ENCODE measurements at places on chromosomes 5 and 9.
A peak's percentile ranks its signal among the peaks of the same experiment; 100 is the strongest.

- no peak for DNase-seq
Observed at GRCh38 chr9:71115448-71115975, 5.9 kb downstream of the TRPM3 start.

DNA sequence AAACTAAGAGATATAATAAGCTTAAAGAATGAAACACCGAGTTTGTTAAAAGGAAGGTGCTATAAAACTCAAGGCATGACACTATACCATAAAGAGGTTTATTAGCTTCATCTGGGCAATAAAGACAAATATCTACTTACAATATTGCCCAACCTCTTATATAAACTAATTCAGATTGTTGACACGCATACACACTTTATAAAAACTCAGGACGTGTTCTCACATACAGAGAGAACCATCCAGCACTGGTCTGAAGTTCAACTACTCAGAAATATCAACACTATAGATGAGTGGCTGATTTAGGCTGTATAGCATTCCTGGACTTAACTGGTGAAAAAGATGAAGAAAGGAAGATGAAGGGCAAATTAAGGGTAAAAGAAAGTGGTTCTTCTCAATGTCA lies 81.2 kb downstream of the FRMD3 start:
- no peak for DNase-seq

DNA sequence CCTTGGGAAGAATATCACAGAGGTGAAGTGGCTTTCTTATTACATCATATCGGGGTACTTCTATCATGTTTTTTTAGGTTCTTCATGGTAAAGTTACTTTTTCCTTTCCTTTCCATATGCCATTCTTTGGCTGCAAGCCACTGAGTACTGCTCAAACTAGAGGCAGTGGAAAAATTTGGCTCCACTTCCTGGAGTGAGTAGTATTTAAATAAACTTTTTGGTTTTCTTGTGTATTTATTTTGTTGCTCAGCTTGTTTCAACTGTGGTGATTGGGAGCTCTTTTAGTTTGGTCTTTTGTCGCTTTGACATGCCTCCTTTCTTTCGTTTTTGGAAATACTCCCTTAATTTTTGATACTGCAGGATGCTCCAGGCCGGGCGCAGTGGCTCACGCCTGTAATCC lies 69.8 kb downstream of the WDR70 start:
- DNase-seq, result no peak

GRCh38 chr9:84340535-84340934 lies at the start of gene SLC28A3:
SLC28A3 (minus strand) TSS chr9:84340758; CDS start chr9:84340633, 125 bp downstream.
- DNase-seq, result no peak

GRCh38 chr9:94919376-94920098 lies 193.0 kb downstream of the AOPEP start:
- no peak for DNase-seq

GRCh38 chr5:152181461-152181860 lies 223.6 kb downstream of the NMUR2 start:
- DNase-seq, result no peak

- peak; percentile 72 for DNase-seq
Observed at GRCh38 chr5:167573370-167574127, 717.9 kb upstream of the WWC1 start.

- DNase-seq, result no peak
Observed at GRCh38 chr9:79301085-79301484, 270.7 kb upstream of the TLE4 start.

DNA sequence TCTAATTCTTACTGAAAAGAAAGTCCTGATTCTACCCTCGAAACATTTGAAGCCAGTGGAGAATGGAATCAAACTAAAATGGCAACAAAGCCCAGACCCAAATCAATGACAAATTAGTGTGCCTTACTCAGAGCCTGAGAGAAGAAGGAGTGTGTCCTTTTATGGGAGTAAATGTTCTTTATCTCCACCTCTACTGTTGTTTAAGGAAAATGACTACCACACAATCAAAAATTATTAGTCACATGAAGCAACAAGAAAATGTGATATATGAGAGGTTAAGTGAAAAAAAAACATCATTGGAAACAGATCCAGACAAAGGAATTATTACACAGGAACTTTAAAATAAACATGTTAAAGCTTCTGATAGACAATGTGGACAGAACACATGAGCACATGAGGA lies 49.7 kb upstream of the FOXB2 start:
- DNase-seq, result no peak

DNA sequence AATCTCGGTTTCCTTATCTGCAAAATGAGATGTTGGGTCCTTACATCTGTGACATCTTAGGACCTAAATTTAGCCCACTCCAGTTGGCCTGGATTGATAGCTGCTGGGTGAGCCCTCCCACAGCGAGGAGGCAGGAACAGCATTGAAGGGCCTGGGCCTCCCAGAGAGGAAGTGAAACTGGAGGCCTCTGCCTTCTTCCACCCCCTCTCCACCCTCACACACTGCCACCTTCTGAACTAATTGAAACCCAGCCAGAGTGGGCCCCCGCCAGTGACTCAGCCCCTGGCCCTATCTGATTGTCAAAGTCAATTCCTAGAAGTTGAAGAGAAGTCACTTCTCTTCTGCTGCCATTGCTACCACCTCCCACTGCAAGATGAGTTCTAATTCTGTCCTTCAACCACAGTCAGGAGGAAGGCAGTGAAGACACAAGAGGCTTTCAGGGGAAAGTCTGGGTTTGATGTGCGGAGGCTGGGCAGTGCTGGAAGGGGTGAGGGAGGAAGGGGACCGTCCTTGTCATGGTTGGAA lies 55.2 kb upstream of the NEK6 start:
- DNase-seq, result no peak

DNA sequence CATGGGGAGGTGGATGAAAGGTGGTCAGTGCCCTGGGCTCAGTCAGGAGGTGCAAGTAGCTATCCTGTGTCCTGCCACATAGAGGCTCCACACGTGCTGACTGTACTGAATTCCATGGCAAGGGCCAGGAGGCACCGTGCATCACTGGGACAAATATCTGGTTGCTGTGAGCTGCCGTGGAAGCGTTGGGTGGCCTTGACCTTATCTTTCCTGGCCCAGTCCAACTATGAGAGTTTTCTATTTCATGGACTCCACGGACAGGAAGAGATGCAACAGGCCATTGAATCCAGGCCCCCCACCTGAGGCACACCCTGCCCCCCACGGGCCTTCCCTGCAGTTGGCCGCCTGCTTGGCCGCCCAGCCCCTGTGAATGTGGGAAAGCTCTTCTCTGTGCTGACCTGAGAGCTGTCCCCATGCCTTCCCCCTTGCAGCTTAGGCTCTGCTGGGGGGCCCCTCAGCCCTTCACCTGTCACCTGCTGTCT lies 1.7 kb downstream of the GRHPR start:
- DNase-seq, result no peak

- no peak for DNase-seq
Observed at GRCh38 chr9:15157381-15157780, 149.6 kb downstream of the TTC39B start.

DNA sequence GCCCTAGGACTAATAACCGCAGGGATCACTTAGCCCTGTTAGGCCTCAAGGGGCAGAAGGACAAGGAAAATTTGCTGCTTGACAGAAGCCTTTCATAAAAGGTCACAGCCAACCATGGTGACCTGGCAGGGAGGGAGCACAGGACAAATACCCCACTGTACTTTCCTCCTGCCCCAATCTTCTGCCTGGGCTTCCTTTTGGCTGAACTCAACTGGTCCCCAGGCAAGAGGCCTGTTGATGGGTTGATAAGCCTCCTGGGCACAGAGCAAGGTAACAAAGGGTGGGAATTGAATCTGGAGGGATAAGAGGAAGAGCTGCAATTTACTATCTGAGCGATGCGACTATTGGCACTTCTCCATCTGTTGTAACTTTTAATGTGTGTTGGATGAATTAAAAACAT lies 392.9 kb downstream of the RASEF start:
- no peak for DNase-seq

- no peak for DNase-seq
Observed at GRCh38 chr9:134352247-134352933, 26.1 kb downstream of the RXRA start.

GRCh38 chr9:104247899-104248460 lies 153.9 kb downstream of the SMC2 start:
- DNase-seq, result no peak

DNA sequence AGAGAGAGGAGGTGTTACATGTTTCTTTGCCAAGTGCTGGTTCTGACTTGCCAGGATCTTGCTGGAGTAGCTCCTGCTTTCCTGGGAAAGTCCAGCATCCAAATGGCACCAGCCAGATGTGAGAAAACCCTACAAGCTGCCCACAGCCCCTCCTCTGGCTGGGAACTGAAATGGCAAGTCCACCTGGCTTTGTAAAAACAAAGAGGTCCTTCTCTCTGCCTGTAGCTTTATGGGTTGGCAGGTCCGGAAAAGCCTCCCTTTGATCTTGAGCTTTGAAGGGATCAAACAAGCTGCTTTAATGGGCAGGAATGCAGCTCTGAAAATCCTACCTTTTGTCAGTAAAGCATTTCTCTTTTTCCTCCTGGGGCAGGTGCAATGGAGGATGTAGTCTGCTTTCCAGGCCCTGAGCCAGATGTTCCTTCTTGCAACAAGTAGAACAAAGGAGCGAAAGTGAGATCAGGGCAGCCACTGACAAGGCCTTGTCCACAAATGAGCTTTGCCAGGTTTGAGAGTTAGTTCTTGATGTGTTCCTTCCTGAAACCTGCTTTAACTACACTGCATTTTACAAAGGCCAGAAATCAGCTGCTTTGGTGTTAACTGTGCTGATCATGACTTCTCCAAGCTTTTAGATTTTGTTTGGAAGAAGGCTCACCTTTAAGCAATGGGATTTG lies 456.7 kb downstream of the ZNF608 start:
- no peak for DNase-seq

DNA sequence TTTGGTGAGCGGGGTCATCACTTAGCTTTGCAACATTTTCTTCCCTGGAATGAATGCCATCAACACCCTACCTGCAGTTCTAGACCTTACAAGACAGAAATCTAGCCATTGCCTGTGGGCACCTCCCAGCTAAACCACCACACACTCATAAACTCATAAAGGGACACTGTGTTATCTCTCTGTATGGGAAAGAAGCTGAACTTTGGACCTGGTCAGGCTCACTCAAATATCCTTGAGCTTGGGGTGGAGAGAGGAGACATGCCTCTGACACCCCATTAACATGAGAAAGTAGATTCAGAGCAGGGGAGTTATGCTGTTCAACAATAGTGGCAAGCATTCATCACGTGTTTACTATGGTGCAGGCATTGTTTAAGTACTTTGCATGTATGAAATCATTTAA lies 205.6 kb downstream of the ZNF462 start:
- DNase-seq, result no peak

All from NCI-H1694 treated with DMSO at 0.1 percent for 48 hours (cell line).